Adipocyte (in vitro differentiated cells): ENCODE measurements at places on chromosomes 16 and 17.

- DNase-seq: no peak
These were observed 131.7 kb upstream of the HSBP1 start for GRCh38 chr16:83676086-83676485.

GRCh38 chr17:21677911-21678310 is 14.4 kb upstream of the KCNJ18 start:
- DNase-seq: no peak

DNA sequence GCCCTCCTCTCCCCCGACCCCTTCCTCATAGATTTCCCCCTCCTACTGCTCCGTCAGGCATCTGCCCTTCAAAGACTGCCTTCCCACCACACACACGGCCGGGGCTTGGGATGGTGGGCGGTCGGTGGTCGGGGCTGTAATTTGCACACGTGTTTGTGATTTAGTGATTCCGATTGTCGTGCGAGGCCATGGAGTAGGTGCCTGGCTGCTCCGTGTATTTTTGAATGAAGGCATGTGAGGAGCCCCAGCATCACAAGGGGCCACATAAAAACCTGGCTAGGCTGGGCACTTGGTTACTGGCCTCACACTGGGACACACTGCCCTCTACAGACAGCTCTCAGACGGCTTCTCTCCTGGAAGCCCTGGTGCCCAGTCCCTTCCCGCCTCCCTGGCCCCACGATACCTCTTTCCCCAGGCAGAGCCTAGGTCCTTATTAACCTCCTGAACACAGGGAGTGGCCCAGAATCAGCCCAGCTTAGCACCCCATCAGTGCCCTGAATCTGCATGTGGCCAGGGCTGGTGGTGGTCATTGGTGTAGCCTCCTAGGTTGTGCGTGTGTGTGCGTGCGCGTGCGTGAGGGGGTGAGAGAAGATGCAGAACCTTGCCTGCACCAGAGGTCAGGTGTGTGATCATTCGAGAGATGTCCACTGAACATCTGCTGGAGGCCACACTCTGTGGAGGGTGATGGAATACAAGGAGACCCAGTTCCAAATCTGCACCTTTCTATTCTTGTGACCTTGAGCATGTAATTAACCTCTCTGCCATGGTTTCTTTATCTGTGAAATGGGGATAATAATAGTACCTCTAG is 1.3 kb upstream of the SOCS1 start:
- DNase-seq: peak; percentile 88

GRCh38 chr16:90001761-90002503 is 17.3 kb downstream of the DBNDD1 start:
- DNase-seq: no peak

DNA sequence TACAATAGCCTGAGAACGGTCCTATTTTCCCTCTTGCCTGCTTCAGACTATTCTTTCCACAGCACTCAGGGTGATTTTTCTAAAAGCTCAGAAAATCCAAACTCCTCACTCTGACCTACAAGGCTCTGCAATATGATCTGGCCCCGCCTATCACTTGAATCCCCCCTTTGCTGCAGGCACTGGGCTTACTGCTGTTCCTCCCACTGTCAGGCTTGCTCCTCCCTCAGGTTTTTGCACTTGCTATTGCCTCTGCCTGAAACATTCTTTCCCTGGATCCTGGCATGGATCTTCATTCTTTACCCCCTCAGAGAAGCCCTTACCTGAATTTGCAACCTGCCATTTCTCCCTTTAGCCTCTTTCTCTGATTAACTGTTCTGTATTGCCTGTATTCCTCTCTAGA is 52.3 kb downstream of the RPGRIP1L start:
- DNase-seq: no peak

- peak; percentile 83 for DNase-seq
These were observed 26.3 kb downstream of the AARSD1 start for GRCh38 chr17:42937712-42938596.

- no peak for DNase-seq
These were observed 772 bp upstream of the KIF22 start for GRCh38 chr16:29789775-29790182.

- no peak for DNase-seq
These were observed 4.9 kb downstream of the POLG2 start for GRCh38 chr17:64491994-64492393.

- no peak for DNase-seq
These were observed 4.4 kb downstream of the LDHD start for GRCh38 chr16:75111961-75112733.

DNA sequence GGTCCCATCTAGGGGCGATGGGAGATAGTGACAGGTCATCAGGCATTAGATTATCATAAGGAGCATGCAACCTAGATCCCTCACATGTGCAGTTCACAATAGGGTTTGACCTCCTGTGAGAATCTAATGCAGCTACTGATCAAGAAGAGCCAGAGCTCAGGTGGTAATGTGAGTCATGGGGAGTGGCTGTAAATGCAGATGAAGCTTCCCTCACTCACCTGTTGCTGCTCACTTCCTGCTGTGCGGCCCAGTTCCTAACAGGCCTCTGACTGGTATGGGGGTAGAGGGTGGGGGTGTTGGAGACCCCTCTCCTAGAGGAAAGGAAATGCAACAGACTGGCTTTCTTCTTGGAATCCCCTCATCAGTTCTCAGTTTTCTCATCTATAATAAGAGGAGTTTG is 131.4 kb downstream of the CA10 start:
- no peak for DNase-seq

- DNase-seq: no peak
These were observed 447.6 kb downstream of the TOX3 start for GRCh38 chr16:52099382-52099781.

GRCh38 chr17:63881935-63882601 is at the start of gene GH2:
Gene GH2 (minus strand): TSS chr17:63881944. CDS start chr17:63881801, 143 bp downstream.
- DNase-seq: peak; percentile 62

DNA sequence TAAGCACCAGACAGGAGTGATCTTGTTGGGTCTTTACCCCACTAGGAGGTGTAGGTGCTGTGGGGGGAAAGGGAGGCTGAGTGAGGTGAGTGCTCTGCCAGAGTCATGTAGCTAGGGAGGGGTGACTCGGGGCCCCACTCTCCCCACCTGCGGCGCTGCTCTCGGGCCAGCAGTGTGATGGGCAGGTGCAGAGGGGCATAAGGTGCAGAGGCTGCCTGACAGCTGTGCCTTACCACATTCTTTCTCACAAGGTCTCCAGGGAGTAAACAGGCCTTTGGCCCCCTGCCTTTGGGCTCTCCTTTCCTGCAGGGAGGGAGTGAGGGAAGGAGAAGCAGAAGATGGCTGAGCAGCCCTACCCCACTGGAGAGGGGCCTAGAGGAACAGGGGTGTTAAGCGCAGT is 4.5 kb upstream of the CNP start:
- DNase-seq: no peak

GRCh38 chr17:40121181-40122135 is at the start of gene MSL1:
Gene MSL1 (plus strand): TSS chr17:40121971. CDS start chr17:40122613, 642 bp downstream.
- DNase-seq: peak; percentile 96

GRCh38 chr16:17323171-17323570 is 147.6 kb downstream of the XYLT1 start:
- DNase-seq: no peak

GRCh38 chr16:12300945-12301500 is 324.5 kb downstream of the SNX29 start:
- DNase-seq: no peak

- no peak for DNase-seq
These were observed 56.0 kb downstream of the IQCK start for GRCh38 chr16:19774024-19774423.

DNA sequence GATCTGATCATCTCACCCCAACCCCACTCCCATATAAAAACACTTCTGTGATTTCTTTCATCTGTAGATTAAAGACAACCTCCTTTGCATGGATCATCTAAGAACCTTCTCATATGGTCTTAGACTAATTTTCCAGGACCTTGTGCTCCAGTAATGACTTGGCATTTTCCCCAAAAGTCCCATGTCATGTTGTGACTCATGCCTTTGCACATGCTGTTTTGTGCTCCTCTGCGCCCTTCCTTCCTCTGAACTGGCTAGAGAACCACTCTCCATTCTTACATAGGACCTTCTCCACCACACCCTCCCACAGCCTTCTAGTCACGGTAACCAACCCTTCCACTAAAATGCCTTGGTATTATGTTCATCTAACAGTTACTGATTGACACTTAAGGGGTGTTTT is 99.5 kb upstream of the AXIN2 start:
- peak; percentile 41 for DNase-seq

DNA sequence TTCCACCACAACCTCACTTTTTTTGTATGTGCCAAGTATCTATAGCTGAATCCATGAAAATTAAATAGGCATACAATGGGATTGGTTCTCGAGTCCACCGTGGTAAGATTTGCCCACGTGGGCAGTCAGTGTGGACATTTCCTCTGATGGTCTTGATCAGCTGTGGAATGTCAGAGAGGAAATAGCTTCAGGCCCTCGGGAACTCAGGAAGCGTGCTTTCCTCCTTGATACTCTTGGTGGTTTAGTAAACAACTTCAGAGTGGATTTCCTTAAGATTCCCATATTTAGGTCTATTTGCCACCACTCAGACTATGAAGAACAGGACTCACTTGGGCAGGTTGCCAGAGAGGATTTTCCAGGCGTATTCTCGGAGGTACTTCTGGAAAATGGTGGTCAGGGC is 152.5 kb downstream of the VPS53 start:
- DNase-seq: no peak

GRCh38 chr17:81002409-81003361 is 11.0 kb downstream of the CHMP6 start:
- peak; percentile 40 for DNase-seq

GRCh38 chr17:50763716-50764475 is 3.4 kb downstream of the ANKRD40CL start:
- no peak for DNase-seq

DNA sequence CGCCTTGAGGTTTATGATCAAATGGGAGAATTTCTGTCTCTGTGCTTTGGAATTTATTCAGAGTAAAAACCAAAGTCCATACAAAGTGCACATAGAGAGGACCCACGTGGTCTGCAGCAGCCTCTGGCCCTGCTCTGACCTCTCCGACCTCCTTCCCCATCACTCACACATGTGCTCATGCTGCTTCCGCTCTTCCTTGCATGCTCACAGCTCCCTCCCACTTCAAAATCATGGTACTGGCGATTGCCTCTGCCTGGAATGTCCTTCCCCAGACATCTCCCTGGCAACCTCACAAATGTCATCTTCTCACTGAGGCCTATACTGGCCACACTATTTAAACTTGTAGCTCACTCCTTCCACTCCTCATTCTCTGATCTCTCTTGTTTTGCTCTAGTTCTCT is 418.0 kb downstream of the CA10 start:
- DNase-seq: no peak

GRCh38 chr16:67919622-67920221 is 11.9 kb downstream of the CTRL start:
- no peak for DNase-seq

GRCh38 chr17:17935321-17936271 is 36.6 kb downstream of the TOM1L2 start:
- DNase-seq: peak; percentile 94

GRCh38 chr17:8192070-8192815 is 2.3 kb upstream of the BORCS6 start:
- DNase-seq: peak; percentile 69

- DNase-seq: no peak
These were observed 50.8 kb downstream of the WWOX start for GRCh38 chr16:78150233-78150632.

- DNase-seq: no peak
These were observed 225.5 kb downstream of the LGALS9B start for GRCh38 chr17:20241855-20242254.

DNA sequence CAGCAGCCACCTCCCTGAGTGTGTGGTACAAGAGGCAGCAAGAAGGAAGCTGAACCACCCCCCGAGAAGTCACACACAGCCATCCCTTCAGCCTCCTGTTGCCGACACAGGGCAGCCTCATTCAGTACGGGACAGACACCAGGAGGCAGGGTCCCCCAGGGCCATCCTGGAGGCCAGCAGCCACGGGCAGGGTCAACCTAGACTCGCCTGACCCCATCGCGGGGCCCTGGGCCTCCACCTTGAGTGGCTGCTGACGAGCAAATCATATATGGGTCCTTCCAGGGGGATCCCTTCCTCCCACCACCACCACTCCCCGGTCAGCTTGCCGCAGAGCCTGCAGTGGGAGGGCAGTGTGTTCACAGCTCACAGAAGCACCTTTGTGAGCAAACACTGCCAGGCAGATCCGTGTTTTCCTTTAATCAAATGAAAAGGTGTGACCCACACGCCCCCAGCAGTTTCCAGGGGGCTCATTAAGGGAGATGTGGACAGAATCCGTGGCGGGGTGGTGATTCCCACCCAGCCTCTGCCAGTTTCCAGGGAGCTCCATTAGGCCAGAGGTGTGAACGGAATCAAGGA is 5.6 kb upstream of the ACSF3 start:
- DNase-seq: no peak

DNA sequence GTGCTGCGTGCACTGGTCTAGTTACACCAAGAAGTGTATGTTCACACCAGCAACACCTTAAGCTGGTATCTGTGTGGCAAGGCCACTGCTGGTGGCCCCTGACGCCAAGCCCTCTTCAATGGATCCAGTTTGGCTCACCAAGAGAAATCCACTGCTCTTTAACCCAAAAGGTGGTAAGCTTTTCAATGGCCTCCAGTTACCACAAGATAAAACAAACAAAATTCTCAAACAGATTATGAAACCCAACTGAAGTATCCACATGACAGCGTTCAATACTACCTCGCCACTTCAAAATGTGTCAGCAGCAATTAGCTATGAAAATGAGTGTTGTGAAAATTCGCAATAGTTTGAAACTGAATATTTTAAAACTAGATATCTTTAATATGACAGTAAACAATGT is 96.5 kb upstream of the AKTIP start:
- DNase-seq: no peak

DNA sequence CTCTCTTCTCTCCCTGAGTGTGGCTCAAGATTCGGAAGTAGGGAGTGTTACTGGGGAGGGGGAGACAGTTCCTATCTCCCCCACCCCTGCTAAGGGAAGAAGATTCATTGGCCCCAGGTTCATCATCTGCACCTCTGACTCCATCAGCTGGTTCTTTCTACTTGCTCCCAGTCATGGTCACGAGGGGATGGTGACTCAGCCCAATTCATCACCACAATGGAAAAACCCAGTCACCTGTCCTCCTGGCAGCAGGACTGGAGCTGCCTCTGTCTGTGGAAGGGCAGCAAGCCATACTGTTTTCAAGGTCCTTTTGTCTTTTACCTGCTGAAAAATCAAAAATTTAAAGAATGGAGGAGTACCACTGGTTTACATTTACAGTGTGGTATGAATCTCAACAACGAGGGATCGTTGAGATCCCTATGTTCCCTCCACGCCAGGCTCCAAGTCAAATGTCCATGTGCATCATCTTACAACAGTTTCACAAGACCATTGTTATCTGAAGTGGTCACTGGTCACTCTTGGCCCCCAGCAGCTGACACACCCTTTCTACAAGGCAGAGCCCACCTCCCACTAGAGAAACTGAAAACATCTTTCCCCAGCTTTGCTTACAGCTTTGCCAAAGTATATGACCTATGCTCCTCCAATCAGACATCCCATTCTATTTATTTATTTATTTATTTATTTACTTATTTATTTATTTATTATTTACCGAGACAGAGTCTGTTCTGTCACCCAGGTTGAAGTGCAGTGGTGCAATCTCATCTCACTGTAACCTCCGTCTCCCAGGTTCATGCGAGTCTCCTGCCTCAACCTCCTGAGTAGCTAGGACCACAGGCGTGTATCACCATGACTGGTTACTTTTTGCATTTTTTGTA is 40.4 kb upstream of the NDRG4 start:
- DNase-seq: peak; percentile 7

- DNase-seq: no peak
These were observed 1686.8 kb downstream of the TP53TG3F start for GRCh38 chr16:35146031-35146710.
